ENCODE measurements at places on chromosomes 7 and 10.

- DNase-seq, result no peak
These were observed 132.8 kb downstream of the CFTR start for GRCh38 chr7:117612637-117613036.

DNA sequence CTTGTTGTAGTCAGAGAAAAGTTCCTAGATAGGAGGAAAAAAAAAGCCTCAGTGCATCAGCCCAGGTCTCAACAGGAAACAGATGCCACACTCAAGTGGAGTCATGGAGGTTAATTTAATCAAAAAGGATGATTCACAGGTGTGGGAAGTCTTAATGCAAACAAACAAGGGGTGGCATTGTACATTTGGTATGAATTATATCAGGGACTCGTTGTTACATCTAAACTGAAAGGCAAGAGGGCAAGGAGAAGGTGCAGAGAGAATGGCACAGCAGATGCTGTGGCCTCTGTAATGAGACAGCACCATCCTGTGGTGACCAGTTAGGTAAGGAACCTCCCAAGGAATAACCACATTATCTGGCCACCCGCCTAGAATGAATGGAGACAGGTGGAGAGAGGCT lies 133.7 kb downstream of the PTPRZ1 start:
- DNase-seq, result no peak

- peak; percentile 60 for DNase-seq
These were observed 484.0 kb upstream of the GALNT17 start for GRCh38 chr7:70647801-70648498.

DNA sequence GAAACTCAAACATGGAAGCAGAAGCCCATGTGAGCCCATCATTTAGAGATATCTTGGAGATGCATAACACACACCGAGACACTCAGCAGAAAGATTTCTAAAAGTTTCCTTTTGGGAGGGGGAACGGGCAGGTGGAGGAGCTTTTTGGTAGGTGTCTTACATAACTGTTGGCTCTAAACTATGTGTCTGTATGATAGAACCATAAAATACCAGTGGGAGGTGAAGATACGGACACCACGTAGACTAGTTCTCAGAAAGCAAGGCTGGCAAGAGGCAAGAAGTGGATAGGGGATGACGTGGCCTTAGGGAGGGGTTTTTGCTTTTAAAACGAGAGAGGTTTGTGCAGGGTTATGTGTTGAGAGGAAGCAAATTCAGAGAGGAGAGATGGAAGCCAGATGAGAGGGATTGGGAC lies 36.5 kb downstream of the IL15RA start:
- no peak for DNase-seq

DNA sequence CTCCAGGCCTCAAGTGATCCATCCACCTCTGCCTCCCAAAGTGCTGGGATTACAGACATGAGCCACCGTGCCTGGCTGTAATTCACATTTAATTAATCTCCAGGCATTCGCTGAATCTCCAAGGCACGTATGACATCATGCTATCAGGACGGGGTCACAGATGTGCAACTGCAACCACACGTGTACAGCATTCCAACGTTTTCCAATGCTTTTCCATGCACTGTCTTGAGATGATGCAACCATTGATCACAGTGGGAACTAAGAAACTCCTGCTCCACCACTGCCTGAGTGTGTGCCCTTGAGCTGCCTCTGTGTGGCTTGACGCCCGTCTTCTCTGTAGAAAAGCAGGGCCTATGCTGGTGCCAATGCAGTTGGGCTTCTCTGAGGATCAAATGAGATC lies 119.8 kb upstream of the LYZL2 start:
- DNase-seq, result no peak

GRCh38 chr7:142039231-142039630 lies 43.6 kb downstream of the MGAM start:
- no peak for DNase-seq

DNA sequence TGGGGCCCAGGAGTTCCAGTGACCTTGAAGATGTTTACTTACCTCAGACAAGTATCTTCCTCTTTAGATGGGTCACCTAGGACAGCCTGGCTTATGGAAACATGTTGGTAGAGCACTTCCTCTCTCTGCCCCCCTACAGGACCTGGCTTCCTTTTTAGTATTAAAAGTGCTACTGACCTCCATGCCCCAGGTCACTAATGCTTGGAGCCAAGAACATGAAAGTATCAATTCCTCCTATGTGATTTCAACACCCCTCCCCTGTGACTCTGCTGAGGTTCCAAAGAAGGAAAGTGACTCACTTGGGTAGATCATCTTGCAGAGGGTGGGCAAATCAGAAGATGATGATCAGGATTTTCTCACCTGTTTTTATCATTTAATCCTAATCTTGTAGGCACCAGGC lies 125.3 kb upstream of the CCDC6 start:
- DNase-seq, result no peak

DNA sequence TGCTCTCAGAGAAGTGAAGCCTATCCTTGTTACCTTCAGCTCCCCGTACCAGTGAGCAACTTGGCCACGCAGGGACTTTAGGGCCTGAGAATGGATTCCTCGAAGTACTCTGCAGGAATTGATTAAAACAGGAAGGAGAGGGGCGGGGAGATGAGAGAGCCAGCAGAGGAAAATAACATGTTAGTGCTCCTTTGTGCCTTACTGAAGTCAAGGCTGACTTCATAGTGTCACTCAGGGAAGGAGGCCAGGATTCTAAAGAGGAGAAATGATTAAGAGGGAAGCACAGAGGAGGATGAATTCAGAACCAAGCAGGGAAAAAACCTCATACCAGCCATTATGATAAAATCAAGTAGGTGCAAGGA lies 195.6 kb upstream of the RHOBTB1 start:
- DNase-seq, result no peak

DNA sequence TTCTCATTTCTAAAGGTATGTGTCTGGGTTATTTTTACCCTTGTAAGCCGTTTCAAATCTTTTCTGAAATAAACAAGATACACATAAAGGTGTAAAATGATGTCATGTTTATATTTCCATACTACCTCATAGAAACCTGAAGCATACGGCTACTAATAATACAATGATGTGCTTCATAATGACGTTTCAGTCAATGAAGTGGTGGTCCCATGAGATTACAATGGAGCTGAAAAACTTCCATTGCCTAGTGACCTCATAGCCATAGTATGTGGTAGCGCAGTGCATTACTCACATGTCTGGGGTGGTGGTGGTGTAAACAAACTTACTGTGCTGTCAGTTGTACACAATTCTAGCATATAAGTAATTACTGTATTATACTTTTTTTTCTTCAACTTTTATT lies 24.9 kb downstream of the EPDR1 start:
- no peak for DNase-seq

DNA sequence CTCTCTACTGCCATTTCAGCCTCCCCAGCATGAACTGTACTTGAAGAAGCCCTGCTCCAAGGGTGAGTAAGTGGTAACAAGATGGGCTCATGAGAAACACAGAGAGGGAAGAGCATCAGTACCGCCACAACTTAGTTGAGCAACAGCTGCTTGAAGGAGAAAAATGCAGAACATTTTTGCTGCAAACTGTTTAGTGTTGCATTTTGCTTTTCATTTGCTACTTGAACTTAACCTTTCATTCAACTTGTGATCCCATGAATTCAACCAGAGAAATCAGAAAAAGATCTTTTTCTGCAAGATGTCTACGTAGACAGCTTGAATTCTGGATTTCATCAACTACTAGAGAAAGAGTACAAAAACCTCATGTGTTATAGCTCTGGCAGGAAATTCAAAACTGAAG lies 40.7 kb downstream of the ANK3 start:
- DNase-seq, result no peak

- no peak for DNase-seq
These were observed 58.4 kb upstream of the MACROH2A2 start for GRCh38 chr10:69994262-69994661.

DNA sequence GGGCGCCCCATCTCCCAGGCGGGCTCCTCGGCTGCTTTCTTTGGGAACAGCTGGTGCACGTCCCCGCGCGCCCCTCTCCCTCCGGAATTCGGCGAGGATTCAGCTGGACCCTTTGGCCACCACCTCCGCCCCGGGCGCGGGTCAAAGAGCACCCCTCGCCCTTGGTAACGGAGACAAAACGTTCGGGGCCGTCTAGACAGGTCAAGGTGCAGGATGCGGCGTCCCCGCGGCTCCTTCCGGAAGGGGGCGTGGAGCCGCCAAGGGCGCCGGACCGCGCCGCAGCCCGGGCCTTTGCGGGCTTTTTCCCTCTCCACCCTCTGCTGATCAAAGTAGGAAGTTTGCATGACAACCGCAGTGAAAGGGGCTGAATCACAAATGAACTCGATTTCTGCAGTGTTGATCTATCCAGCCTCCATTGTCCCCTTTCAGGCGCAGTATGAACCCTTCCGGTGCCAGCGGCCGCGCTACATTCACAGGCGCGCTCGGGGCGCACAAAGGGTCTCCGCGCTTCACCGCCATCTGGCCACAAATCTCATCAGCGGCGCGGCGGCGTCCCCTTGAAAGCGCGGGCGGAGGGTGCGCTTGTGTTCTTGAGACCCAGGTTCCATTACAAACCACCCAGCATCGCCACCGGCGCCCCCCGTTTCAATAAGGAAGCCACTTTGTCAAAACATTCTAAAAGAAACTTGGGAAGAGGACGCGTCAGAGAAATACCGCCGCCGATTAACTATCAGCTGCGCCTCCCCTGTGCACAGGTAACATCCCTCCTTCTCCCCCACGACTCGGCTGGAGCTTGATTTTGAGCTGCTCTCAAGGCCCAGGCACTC lies 36.4 kb downstream of the CNPY1 start:
- no peak for DNase-seq

All from activated CD4-positive, alpha-beta T cell treated with anti-CD3 and anti-CD28 coated beads, Interleukin-2, amount 50 U/mL, for 48 hours (primary cell).